ENCODE measurements at places on chromosomes 4 and X.

DNA sequence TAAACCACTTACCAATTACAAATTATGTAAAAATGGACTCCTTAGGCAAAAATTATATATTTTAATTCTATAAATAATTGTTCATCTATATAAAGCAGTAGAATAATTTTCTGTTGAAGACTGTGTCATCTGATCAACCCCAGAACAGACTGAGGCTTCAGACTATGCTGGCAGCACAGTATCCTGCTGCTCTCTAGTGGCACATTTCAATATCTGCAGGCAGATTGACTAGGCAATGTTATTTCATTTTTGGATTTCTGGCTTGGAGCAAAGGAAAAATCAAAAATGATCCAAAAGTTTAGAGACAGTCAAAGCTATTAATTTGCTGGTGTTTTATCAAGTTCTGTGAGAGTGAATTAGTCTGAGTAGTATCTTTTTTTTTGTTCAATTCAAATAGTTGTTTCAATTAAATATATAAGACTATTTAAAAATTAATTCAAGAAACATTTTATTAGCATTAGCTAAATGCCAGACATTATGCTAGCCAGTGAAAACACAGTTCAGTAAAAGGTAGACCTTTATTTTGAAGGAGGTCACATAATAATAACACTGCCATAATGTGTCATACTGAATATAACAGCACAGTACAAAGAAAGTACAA lies 21.3 kb upstream of the SULT1E1 start:
- no peaks in the 10 kb centered on the region for H3K27me3 ChIP-seq
- H3K4me1 ChIP-seq, result no peaks in the 10 kb centered on the region
- peak; percentile 27 for DNase-seq
- no peak overlapping the region for H3K27ac ChIP-seq

GRCh38 chrX:13287816-13288215 lies 32.0 kb downstream of the ATXN3L start:
- no peak overlapping the region for H3K4me3 ChIP-seq
- DNase-seq, result peak; percentile 28
- no peaks in the 10 kb centered on the region for H3K4me1 ChIP-seq
- no peaks in the 10 kb centered on the region for H3K27me3 ChIP-seq
- H3K27ac ChIP-seq, result peak overlapping the region; percentile 58

GRCh38 chr4:174096999-174097398 lies 186.5 kb downstream of the FBXO8 start:
- H3K4me1 ChIP-seq, result no peaks in the 10 kb centered on the region
- no peaks in the 10 kb centered on the region for H3K36me3 ChIP-seq
- no peak overlapping the region for H3K4me3 ChIP-seq
- no peak for DNase-seq

DNA sequence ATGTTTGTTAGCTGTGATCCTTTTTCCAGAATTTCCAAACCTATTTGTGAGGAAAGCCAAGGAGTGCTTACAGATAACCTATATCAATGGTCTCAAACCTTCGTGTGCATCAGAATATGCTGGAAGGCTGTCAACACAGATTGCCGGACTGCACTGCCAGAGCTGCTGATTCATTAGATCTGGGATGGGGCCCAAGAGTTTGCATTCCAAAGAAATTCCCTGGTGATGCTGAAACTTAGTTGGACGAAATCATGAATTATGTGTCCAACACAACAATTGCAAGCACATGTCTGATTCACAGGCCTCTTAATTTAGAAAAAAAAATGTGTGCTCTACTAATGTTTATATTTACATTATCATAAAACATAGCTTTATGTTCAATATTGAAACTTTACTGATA lies 544.0 kb upstream of the AMOT start:
- no peak overlapping the region for H3K27ac ChIP-seq
- H3K4me1 ChIP-seq, result no peaks in the 10 kb centered on the region
- no peak for DNase-seq
- H3K4me3 ChIP-seq, result no peak overlapping the region
- H3K27me3 ChIP-seq, result no peaks in the 10 kb centered on the region
- no peaks in the 10 kb centered on the region for H3K36me3 ChIP-seq

GRCh38 chr4:40199179-40199670 lies 2.4 kb downstream of the RHOH start:
- no peak overlapping the region for H3K27ac ChIP-seq
- H3K36me3 ChIP-seq, result no peaks in the 10 kb centered on the region

DNA sequence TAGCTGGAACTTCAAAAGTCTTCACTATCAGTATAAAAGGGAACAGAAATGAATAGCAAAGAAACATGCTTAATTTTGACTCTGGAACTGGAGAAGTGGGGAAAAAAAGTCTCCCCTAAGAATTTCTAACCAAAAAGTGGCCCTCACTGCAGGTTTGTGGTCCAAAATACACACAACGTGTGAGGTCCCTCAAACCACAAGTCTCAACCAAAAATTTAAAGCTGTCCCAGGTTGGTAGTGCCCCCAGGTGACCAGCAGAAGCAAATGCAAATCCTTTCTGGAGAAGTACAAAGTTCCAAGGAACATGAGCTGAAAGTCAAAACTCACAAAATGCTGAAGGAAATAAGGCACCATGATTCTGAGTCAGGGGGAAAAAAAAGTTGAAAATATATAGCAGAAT lies 23.6 kb upstream of the VAMP7 start:
- peak; percentile 23 for DNase-seq
- no peaks in the 10 kb centered on the region for H3K27me3 ChIP-seq
- H3K4me1 ChIP-seq, result no peaks in the 10 kb centered on the region
- H3K4me3 ChIP-seq, result no peak overlapping the region

DNA sequence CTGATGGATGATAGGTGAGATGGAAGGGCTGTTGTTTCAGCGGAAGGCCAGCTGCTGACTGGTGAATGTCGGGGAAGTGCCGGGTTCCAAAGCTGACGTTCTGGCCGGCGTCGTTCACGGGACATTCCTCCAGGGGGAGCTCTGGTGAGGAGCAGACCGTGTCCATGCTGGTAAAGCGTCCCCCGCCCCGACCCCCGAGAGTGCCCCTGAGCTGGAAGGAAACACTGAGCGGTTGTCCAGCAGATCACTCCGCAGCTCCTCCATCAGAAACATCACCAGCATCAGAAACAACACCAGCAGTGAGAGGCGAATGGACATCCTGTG lies 18.6 kb upstream of the ADRA2C start:
- no peak overlapping the region for H3K27ac ChIP-seq
- H3K4me1 ChIP-seq, result no peaks in the 10 kb centered on the region
- DNase-seq, result peak; percentile 23
- no peaks in the 10 kb centered on the region for H3K36me3 ChIP-seq
- no peak overlapping the region for H3K4me3 ChIP-seq
- peaks cover 2% of the 10 kb centered on the region for H3K27me3 ChIP-seq

DNA sequence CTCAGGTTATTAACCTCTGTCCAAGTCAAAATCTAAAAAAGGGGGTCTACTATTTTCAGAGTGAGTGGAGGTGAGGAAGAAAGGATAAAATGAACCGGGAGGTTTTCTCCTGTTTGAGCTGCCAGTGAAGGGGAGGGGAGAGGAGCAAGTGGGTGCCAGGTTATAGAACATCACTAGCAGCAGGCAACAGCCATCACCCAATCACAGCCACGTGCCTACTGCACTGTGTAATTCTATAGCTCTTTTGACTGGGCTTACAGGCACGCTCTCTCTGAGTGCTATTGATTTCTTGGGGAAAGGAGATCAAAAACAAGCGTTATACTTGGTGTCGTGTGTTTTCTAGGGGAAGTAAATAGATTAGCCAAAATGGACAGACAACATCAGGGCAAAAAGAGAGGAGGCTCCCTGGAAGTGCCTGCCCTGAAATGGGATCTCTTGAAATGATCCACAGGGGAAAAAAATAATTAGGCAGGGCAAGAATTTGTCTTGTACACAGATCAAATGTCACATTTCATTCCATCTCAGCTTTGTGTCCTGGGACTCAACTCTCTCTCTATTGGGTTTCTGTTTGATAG lies 300.5 kb upstream of the LCORL start:
- no peak for DNase-seq
- H3K27me3 ChIP-seq, result no peaks in the 10 kb centered on the region
- no peaks in the 10 kb centered on the region for H3K4me1 ChIP-seq
- no peak overlapping the region for H3K4me3 ChIP-seq

DNA sequence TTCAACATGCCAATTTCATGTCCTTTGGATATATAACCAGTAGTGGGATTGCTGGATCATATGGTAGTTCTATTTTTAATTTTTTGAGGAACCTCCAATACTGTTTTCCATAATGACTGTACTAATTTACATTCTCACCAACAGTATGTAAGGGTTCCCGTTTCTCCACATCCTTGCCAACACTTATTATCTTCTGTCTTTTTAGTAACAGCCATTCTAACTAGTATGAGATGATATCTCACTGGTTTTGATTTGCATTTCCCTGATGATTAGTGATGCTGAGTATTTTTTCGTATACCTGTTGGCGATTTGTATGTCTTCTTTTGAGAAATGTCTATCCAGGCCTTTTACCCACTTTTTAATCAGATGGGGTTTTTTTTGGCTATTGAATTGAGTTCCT lies 133.5 kb upstream of the MED14 start:
- no peak overlapping the region for H3K4me3 ChIP-seq
- H3K36me3 ChIP-seq, result no peaks in the 10 kb centered on the region
- no peak for DNase-seq
- no peak overlapping the region for H3K27ac ChIP-seq
- H3K4me1 ChIP-seq, result peaks cover 3% of the 10 kb centered on the region
- no peaks in the 10 kb centered on the region for H3K27me3 ChIP-seq

DNA sequence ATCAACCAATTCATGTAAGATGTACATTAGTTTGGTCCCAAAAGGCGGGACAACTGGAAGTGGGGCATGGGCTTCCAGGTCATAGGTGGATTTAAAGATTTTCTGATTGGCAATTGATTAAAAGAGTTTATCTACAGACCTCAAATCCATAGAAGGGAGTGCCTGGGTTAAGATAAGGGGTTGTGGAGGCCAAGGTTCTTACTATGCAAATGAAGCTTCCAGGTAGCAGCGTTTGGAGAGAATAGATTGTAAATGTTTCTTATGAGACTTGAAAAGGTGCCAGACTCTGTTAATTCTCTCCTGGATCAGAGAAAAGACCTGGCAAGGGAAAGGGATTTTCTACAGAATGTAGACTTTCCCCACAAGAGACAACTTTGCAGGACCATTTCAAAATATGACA lies 2.4 kb downstream of the MGST2 start:
- no peak overlapping the region for H3K4me3 ChIP-seq
- H3K27ac ChIP-seq, result no peak overlapping the region
- no peaks in the 10 kb centered on the region for H3K27me3 ChIP-seq
- H3K36me3 ChIP-seq, result no peaks in the 10 kb centered on the region

DNA sequence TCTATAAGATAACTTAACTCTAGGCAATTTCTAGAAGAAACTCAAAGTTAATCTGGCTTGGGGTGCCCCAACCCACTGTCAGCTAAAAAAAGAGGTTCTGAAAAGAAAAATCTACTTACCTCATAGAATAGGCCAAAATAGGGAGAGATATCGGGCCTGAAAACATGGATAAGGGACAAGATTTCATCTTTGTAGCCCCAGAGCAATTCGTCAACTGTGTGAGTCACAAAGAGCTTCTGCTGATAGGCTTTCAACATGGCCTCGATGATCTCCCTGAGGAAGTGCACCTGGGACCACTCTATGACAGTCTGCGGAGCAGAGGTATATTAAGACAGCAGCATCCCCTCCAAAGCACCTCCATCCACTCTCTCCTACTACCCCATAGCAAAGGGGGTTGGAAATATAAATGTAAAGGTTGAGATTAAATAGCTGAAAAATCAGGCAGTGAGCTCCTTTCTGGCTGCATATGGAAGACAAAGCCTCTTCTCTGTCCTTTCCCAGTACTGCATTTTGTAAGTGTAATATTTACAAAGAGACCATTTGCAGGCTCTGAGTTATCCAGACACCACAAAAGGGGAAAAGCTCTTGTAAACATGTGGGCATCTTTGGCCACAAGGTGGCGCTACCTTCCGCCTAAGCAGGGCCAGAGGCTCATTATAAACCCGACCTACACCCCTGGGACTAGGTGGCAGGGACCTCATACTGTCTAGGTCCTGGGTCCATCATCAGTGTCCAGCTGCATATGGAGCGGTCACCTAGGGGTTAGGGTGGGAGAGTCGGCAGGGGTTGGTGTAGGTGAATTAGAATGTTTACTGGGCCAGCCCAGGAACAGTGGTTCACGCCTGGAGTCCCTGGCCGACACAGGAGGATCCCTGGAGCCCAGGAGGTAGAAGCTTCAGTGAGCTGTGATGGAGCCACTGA lies 31.5 kb upstream of the NUP54 start:
- no peak overlapping the region for H3K4me3 ChIP-seq
- peaks cover 4% of the 10 kb centered on the region for H3K36me3 ChIP-seq
- peak; percentile 96 for DNase-seq
- no peaks in the 10 kb centered on the region for H3K27me3 ChIP-seq

DNA sequence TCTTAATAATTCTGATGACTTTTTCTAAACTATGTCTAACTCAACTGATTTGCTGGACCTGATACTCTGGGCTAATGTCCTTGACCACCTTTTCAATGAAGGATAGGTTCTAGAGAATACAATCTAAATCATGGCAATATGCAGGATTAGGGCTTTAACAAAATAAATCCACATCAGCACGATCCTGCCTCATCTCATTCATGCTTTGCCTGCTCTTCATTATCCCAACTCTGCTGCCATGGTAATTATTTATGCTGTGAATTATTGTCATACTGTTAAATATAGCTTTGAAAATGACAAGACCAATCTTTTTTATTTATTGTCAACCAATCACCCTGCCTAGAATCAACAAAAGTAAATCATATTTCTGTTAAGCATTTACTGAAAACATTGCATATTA lies 2176.7 kb upstream of the AGA start:
- H3K36me3 ChIP-seq, result no peaks in the 10 kb centered on the region
- DNase-seq, result no peak
- no peaks in the 10 kb centered on the region for H3K4me1 ChIP-seq
- no peak overlapping the region for H3K4me3 ChIP-seq
- H3K27ac ChIP-seq, result no peak overlapping the region
- no peaks in the 10 kb centered on the region for H3K27me3 ChIP-seq

GRCh38 chrX:134821370-134821769 lies 163.1 kb upstream of the PLAC1 start:
- no peak overlapping the region for H3K4me3 ChIP-seq
- H3K4me1 ChIP-seq, result no peaks in the 10 kb centered on the region
- no peak overlapping the region for H3K27ac ChIP-seq

GRCh38 chr4:26885912-26886274 lies 25.3 kb downstream of the STIM2 start:
- DNase-seq, result peak; percentile 23
- H3K4me1 ChIP-seq, result no peaks in the 10 kb centered on the region
- no peaks in the 10 kb centered on the region for H3K27me3 ChIP-seq
- no peak overlapping the region for H3K27ac ChIP-seq

DNA sequence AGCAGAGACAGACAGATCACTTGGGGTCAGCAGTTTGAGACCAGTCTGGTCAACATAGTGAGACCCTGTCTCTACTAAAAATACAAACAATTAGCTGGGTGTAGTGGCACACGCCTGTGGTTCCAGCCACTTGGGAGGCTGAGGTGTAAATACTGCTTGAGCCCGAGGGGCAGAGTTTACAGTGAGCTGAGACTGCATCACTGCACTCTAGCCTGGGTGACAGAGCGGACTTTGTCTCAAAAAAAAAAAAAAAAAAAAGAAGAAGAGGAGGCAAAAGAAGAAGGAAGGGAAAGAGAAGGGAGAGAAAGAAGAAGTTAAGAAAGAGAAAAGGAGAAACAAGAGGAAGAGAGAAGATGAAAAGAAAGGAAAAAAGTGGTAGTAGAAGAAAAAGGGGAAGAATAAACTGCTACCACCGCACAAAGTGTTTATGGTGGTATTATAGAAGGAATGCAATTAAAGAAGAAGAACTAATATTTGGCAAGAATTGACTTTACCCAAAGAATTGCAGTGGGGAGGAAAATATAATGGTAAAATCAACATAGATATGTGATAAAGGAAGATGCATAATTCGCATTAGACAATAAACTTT lies 19.6 kb upstream of the NSUN7 start:
- no peaks in the 10 kb centered on the region for H3K36me3 ChIP-seq
- H3K27me3 ChIP-seq, result no peaks in the 10 kb centered on the region
- DNase-seq, result no peak
- no peak overlapping the region for H3K27ac ChIP-seq
- H3K4me1 ChIP-seq, result no peaks in the 10 kb centered on the region
- no peak overlapping the region for H3K4me3 ChIP-seq

Data from trophoblast cell (in vitro differentiated cells and primary cell).